ENCODE measurements at places on chromosomes 2 and 18. TPM values are rescaled to one million over a fixed set of nuclear protein-coding genes. Genes with fewer than 3 reads are reported as not detected.

GRCh38 chr18:36811430-36811829, 17.4 kb downstream of the TPGS2 start:
- DNase-seq, result no peak
- no peaks in the 10 kb centered on the region for H3K4me1 ChIP-seq
- no peak overlapping the region for H3K27ac ChIP-seq
- H3K27me3 ChIP-seq, result no peaks in the 10 kb centered on the region

GRCh38 chr2:173153301-173153885, 77.7 kb downstream of the MAP3K20 start:
- H3K4me1 ChIP-seq, result no peaks in the 10 kb centered on the region
- H3K27me3 ChIP-seq, result no peaks in the 10 kb centered on the region
- no peaks in the 10 kb centered on the region for H3K36me3 ChIP-seq
- DNase-seq, result no peak
- no peak overlapping the region for H3K27ac ChIP-seq

DNA sequence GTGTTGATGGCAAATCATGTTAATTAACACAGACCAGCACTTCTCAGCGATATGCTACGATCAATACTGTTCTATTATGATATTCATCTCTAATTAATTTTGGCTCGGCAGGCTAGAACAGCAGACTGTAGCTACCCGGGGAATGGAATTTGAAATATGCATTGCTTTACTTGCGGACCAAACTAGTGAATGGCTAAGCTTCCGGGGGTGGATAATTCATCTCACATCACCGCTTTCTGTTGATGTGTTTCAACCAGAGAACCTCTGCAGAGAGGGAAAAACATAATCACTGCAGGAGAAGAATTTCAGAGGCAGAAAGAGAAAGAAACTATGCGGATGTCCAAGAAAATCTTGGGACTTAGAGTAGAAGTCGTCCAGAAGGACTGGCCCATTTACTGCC, 490.9 kb downstream of the STK39 start:
- no peaks in the 10 kb centered on the region for H3K36me3 ChIP-seq
- no peak overlapping the region for H3K27ac ChIP-seq
- DNase-seq, result no peak
- no peak overlapping the region for H3K4me3 ChIP-seq
- no peaks in the 10 kb centered on the region for H3K27me3 ChIP-seq
- no peaks in the 10 kb centered on the region for H3K4me1 ChIP-seq

- H3K4me3 ChIP-seq, result peak overlapping the region; percentile 41
- H3K36me3 ChIP-seq, result no peaks in the 10 kb centered on the region
- peaks cover 22% of the 10 kb centered on the region for H3K4me1 ChIP-seq
- peaks cover 25% of the 10 kb centered on the region for H3K27me3 ChIP-seq
- no peak overlapping the region for H3K27ac ChIP-seq
Observed at GRCh38 chr18:78980279-78980771, 707 bp downstream of the SALL3 start.

Gene ITGA4
- total RNA-seq, result 40.3 TPM

DNA sequence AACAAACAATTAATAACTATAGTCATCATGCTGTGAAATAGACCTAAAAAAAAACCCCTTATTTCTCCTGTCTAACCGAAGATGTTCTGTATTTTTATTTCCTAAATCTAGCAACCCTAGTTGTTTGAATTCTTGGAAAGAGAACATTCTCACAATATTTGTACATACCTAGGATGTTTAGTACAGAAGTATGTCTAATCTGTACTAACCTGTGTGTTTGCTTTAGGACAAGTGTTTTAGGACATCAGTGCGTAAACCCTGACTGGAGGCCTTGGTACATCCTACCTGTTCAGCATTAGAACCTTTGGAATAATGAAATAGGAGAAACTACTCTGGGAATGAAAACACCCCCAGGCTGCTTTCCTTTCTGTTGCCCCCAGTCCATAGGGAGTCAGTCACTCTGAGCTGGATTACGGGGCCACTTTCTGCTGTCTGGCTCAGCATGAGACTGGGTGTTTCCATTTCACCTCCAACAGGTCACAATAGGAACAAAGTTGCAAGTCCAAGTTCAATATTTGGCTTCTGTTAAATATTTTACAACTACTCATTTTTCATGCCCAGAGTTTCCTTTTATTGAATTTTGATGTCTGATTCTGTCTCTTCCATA, 114.7 kb downstream of the MTX2 start:
- DNase-seq, result no peak
- no peak overlapping the region for H3K4me3 ChIP-seq
- H3K36me3 ChIP-seq, result no peaks in the 10 kb centered on the region
- H3K27ac ChIP-seq, result no peak overlapping the region

DNA sequence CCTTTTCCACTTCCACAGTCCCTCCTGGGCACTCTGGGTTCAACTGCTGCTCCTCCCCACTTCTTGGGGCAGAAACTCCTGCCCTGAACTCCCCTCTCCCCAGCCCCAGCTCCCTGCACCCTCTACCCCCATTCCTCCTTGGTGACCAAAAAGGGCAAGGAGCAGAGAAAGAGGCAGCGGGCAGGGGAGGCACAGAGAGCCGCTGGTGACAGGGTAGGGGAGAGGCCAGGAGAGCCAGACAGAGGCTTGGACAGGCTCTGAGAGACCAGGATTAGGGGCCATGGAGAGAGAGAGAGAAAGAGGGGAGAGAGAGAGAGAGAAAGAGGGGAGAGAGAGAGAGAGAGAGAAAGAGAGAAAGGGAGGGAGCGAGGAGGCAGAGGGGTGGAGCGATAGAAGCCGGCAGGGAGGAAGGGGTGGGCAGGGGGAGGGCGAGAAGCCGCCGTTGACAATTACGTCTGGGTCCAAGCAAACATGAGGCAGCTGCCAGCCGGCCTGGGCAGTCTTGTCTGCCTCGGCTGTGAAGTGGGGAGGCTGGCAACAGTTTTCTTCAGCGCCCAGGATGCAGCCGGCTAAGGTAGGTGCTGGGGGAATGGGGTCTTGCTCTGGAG, at the start of gene KCNIP3:
Gene KCNIP3, plus strand, starts transcription at position 468 of the 608 bp plus-strand sequence. Its CDS starts 92 bp downstream, at position 560.
- H3K27me3 ChIP-seq, result no peaks in the 10 kb centered on the region
- H3K4me1 ChIP-seq, result no peaks in the 10 kb centered on the region
- H3K27ac ChIP-seq, result no peak within 1 kb of the TSS
- no peaks in the 10 kb centered on the region for H3K36me3 ChIP-seq
- H3K4me3 ChIP-seq, result peak within 1 kb of the TSS; percentile 56

DNA sequence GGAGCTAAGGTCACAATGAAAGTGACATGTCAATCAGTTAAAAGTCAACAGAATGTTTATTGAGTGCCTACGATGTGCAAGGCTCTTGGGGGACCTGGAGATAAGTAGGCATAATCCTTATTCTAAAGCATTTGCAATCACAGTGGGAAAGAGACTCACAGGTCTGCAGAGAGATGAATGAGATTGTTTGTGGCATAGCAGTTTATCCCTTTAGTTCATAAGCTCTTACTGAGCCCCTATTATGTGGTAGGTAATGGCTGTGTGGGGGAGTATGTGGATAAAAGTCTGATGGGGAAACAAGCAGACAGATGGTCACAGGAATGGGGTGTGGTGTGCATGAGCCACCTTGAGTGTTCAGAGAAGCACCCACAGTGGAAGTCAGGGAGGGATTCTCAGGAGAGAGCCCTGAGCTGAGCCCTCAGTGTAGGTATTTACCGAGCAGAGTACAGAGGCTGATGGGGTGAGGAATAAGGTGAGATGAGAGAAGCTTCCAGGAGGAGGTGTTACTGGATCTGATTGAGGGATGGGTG, 48.1 kb downstream of the EMILIN2 start:
- DNase-seq, result no peak
- no peak overlapping the region for H3K4me3 ChIP-seq
- H3K4me1 ChIP-seq, result no peaks in the 10 kb centered on the region
- H3K27ac ChIP-seq, result no peak overlapping the region
- H3K27me3 ChIP-seq, result no peaks in the 10 kb centered on the region
- no peaks in the 10 kb centered on the region for H3K36me3 ChIP-seq
